ENCODE measurements at places on chromosomes 7 and 10. TPM values are rescaled to one million over a fixed set of nuclear protein-coding genes. Genes with fewer than 3 reads are reported as not detected.

DNA sequence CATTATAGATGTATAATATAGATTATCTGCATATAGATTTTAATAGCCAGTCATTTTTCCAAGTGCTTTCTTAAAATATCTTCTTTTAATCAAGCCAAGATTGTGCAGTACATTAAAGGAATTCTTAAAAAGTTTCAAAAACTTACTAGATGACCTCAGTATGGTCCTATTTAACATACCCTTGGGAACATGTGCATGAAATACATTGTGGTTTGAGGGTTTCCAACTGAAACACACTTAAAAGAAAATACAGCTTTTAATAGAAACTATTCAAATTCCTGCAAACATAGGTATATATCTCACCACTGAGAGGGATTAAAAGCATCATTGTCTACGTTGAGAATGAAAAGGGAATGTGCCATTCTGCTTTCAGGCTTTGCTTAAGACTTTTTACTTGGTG lies 364.9 kb downstream of the SUGCT start:
- DNase-seq: no peak

- no peak for DNase-seq
Measured at GRCh38 chr7:15527648-15528047, 34.2 kb downstream of the AGMO start.

GRCh38 chr7:65981965-65982792 lies at the start of gene GUSB:
GUSB (minus strand) TSS chr7:65982213; CDS start chr7:65982183, 30 bp downstream.
- DNase-seq: peak; percentile 93

DNA sequence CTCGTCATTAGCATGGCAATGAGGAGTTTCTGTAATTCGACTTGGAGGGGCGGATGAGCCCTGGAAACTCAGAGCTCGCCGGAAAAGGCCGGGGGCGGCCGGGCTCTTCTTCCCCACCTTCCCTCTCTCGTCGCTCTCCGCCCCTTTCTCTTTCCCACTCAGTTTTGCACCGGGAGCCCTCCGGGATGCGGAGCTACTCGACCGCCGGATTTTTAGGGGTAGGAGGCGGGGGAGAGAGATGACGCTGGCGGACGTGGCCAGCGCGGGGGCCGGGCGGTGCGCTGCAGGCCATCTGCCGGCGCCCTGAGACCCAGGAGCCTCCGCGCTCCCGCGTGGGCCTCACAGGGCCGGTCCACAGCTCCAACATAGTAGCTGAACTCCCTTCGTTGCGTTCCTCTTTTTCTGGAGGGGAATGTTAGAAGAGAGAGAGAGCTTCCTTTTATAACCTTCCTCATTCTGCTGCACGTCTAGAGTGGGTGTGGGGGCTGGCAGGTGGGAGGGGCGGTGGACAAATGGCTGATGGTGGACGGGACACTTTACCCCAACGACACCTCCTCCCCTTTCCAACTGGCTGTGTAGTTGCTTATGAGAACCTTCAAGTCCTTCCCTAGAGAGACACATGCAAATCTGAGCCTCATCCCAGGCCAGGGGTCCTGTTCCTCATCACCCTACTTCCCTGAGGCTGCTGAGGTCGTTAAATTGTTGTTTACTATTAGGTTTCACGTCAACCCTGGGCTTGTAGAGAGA lies 1.1 kb upstream of the HOXA1 start:
- DNase-seq: peak; percentile 45

DNA sequence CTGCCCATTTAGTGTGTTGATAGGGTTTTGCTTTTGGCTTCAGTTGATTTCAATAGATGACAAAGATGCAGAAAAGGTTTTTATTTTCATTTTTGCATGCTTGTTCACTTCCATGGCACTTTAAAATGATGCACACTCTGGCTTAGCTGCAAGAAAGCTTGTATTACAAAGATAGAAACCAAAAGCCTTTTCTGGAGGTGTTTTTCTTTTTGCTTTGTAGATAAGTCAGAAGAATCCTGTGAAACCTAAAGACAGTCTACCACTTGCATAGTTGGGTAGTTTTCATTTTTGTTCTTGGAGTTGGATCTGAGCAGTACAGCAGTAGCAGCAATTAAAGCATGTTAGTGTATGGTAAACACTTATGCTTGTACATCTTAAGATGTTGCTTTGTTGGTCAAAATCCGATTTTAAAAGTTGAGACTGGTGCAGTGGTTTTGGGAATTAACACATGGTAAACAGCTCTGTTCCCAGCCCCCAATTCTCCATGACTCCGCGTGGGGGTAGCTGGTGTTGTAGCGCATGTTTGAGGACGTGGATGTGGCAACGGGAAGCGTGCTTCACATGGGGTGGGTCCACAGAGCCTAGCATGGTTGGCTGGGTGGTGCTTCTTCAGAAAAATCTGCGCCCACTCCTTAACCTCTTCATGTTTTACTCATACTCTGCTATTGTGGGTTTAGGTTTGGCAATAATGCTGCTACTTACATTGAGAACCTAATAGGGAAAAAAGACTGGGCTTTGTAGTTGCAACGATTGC lies 19.8 kb downstream of the CCNY start:
- DNase-seq: no peak

DNA sequence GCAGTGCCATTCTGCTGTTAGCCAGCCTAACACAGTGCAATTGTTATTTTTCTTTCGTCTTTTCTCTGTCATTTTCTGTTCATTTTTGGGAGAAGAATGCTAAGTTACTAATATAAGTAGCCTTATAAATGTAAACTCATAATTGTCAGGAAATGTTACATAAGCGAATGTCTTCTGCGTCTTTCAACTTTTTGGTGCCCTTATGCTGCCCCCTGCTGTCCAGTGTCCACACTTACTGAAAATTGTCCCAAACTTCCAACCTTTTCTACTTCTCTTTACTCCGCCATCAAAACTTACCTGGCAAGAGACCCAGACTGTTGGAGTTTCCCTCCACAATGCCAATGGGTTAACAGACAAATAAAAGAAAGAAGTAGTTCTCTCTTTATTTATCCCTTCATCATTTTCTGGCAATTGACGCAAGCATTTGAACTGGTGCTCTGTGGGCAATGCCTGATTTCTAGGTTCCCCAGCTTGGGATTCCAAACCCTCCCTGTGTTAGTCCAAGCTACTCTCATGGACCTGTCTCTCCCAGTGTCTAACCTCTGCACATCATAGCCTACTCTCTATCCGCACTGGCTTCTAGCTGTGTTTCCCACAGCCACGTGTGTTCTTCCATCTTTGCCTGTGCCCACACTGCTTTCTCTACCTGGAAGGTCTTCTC lies 21.0 kb upstream of the EPC1 start:
- peak; percentile 61 for DNase-seq

DNA sequence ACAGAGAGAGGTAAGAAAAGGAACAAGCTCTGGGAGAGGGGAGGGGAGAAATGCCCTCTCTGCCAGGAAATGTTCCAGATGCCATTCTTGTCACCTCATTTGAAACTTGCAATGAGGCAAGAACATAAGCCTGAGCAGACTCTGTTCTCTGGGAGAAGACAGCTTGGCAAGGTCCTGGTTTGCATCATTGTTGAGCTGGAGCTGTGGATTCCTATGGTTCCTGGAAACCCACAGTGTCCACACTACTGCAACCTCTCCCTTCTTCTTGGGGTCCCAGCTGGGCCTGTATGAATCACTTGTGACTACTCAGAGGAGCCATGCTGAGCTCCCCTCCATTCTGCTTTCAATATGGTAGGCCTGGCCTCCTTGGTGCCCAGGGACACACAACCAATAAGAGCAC lies 60.8 kb upstream of the HECTD2 start:
- DNase-seq: no peak

- no peak for DNase-seq
Measured at GRCh38 chr7:124387056-124387455, 354.2 kb upstream of the TMEM229A start.

GRCh38 chr10:2964632-2965296 lies 102.6 kb upstream of the PFKP start:
- DNase-seq: no peak

- no peak for DNase-seq
Measured at GRCh38 chr10:51821045-51821444, 121.7 kb upstream of the CSTF2T start.

GRCh38 chr10:58851606-58852005 lies 324.8 kb upstream of the PHYHIPL start:
- DNase-seq: no peak

GRCh38 chr7:116683786-116684185 lies 11.8 kb downstream of the MET start:
- no peak for DNase-seq

- DNase-seq: no peak
Measured at GRCh38 chr7:80611779-80612178, 26.7 kb upstream of the CD36 start.

GRCh38 chr7:124412531-124412930 lies 353.1 kb downstream of the GPR37 start:
- no peak for DNase-seq

DNA sequence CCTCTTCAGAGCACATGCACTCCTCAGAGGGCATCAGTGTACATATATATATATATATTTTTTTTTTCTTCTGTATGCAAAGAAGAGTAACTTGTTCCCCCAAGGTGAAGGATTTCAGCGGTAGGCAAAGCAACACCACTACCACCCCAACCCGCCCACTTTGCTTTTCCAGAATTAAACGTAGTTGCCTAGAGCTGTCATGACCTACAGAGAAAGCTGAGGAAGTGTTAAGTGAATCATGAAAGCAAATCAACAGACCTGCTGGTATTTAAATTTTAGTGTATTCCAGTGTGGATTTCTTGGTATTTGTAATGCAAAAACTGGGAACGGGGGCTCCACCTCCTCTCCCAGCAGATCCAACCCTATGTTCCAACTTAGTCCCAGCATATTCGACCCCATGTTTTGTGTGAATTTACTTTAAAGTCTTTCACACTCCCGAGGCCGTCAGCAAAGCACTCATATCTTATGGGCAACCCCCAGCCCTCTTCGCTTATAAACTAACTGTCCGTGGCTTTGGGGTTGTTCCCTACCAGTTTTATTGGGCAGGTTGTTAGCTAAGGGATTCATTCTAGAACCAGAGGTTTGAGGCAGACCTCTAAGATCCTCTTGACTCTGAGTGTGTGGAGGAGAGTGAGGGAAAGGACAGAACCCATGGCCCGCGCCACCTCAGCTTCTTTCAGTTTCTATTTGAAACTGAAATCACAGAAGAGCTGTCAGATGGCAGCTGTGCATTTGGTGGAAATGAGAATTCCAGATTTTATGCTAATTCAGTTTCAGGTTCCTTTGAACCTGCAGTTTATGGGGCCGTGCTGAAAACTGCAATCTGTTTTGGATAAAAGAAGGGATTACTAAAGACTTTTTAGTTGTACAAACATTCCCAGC lies 450.2 kb upstream of the GALNT17 start:
- DNase-seq: no peak

- DNase-seq: no peak
Measured at GRCh38 chr10:35041502-35041879, 48.6 kb downstream of the CUL2 start.

DNA sequence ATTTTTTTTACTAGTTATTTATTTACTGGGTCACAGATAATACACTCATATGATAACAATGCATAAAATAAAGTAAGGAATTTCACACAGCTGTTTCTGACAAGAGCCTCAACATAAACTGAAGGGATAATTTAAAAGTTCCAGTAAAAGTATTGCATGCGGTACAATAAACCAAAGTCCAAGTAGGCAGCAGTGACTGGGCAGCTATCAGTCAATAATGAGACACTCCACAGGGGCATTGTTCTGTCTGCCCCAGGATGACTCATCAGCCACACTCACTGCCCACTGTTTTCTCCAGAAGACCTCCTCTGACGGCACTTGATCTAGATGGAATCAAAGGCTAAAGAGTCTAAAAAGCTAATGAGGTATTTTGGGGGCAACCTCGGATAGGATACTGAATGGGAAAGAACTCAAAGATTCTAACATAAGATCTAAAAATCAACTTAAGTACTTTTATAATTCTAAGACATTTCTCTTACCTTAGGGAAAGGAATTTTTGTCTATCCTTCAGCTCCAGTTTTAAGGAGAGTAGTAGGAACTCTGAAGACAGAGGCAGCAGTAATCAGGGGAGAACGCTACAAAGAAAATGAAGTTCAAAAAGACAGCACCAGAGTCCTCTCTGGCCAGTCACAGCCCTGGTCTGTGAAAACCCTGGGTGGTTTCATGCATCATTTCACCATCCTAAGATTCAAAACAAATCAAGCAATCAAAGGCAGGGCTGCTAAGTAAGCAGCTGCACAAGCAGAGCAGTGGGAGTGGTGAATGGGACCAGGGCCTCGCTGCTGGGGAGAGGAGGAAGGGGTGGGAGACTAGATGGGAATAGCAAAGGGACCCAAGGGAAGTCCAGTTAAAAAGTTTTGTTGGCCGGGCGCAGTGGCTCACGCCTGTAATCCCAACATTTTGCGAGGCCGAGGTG lies 175.1 kb downstream of the AVL9 start:
- peak; percentile 95 for DNase-seq

- DNase-seq: peak; percentile 68
Measured at GRCh38 chr10:63633677-63634487, 112.7 kb downstream of the REEP3 start.

- DNase-seq: no peak
Measured at GRCh38 chr7:1672851-1673486, 2.9 kb downstream of the ELFN1 start.

GRCh38 chr10:4635388-4635787 lies 190.6 kb upstream of the AKR1E2 start:
- no peak for DNase-seq

DNA sequence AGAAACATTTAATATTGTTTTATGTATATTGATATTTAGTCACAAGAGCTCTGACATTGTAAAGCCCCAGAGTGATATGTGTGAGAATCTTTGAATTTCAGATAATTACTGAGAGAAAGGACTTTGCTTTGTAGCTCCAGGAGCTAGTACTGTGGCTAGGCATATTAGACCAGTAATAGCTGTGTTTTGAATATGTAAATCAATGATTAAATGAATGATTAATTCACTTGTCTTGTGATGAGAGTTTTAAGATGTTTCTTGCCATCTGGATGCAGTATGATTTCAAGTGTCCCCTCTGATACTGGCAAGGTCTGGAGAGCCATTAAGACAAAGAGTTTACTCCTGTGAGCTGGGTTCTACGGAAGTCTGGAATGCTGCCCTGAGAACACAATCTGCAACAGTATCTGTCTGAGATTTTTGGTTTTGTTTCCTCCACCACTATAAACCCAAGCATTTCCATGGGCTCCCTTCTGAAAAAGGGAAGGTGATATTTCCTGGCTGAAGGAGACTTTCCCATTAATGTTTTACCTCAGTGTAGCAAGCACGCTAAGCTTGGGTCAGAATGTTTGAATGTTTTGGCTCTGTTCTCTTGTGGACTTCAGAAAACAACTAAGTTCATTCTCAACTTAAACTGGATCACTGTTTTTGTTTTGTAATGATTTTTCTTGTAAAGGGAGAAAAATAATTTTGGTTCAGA lies 61.3 kb upstream of the BICC1 start:
- DNase-seq: no peak

Gene TPK1
- total RNA-seq: 3.4 TPM

Gene TFEC
- total RNA-seq: not detected

Gene MASTL
- total RNA-seq: 24.4 TPM

Gene AKR1E2
- total RNA-seq: 7.1 TPM

Gene CNPY1
- total RNA-seq: not detected

Gene LIPJ
- not detected for total RNA-seq

Gene RAPGEF5
- 16.3 TPM for total RNA-seq

Gene MINDY4
- 5.2 TPM for total RNA-seq

Gene CPEB3
- total RNA-seq: 0.58 TPM

Measured in SK-MEL-5 (cell line).